Ureter (tissue), 1 donor: ENCODE measurements at places on chromosomes 3 and 15. TPM values are rescaled to one million over a fixed set of nuclear protein-coding genes. Genes with fewer than 3 reads are reported as not detected.

TUSC7 gene
- not detected for total RNA-seq

PAK6 gene
- 29.5 TPM for total RNA-seq

P2RY1 gene
- total RNA-seq: 9.2 TPM

SERPINI2 gene
- 0.55 TPM for total RNA-seq

C15orf39 gene
- total RNA-seq: 32.7 TPM

ALDH1A2 gene
- total RNA-seq: 72.7 TPM
